ENCODE measurements at places on chromosomes 12 and 14.

- no peak for DNase-seq
Observed at GRCh38 chr12:25020621-25021243, 71.8 kb upstream of the BCAT1 start.

DNA sequence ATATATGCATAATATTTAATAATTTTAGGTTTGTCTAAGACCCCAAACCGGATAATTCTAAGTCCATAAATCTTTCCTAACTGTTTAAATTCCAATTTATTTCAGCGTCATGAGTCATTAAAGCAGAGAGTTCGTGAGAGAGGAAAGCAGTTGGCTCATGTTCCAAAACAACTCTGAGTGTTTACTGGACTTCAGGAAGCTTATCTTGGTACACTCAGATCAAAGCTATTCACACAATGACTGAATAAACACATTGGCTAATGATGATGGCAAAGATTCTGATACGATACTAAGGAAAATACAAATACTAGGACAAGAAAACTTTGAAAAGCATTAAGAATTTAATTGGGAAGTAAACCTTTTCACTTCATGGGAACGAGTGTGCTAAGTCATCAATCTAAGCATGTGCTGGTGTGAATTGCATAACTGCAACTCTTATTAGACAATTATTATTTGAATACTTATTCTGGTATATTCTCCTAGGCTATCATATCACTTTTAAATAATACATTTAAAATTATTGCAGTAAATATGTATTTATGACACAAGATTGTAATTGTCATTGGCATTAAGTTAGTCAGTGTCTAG is 34.8 kb upstream of the CLEC14A start:
- DNase-seq, result no peak

GRCh38 chr12:62834971-62835547 is 99.9 kb downstream of the PPM1H start:
- no peak for DNase-seq

DNA sequence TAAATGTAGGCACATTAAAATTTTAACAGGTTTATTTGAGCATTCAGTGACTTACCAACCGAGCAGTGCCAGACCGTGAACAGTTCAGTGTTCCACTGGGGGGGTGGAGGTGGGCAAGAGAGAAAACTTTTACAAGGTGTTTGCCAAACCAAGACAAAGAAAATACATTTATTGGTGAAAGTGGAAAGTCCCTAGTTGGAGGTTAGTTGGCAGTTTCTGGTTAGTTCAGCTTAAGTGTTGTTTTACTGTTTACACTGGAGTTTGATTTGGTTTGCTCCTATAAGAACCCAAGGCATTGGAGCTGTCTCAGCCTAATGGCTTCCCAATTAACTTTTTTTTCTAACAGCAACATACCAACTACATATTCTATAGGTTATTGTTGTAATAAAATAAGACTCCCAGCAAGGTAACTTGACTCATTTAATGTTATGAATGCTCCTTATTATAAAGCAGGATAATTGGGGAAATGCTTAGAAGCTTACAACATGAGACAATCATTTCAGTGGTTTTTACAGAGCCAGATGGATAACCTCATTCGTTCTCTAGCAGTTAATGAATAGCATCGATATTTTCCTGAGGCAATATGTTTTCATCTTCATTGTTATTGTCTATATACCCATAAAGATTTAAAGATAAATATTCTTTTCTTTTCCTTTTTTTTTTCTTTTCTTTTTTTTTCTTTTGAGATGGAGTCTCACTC is 115.8 kb downstream of the ETNK1 start:
- DNase-seq, result no peak

GRCh38 chr12:4011597-4011996 is 138.4 kb upstream of the PARP11 start:
- DNase-seq, result no peak

GRCh38 chr12:96230646-96231045 is 36.5 kb downstream of the ELK3 start:
- DNase-seq, result no peak

Data from left hindlimb (tissue), 1 donor.